Right forelimb (tissue), 1 donor: ENCODE measurements at places on chromosomes 13 and 19.

DNA sequence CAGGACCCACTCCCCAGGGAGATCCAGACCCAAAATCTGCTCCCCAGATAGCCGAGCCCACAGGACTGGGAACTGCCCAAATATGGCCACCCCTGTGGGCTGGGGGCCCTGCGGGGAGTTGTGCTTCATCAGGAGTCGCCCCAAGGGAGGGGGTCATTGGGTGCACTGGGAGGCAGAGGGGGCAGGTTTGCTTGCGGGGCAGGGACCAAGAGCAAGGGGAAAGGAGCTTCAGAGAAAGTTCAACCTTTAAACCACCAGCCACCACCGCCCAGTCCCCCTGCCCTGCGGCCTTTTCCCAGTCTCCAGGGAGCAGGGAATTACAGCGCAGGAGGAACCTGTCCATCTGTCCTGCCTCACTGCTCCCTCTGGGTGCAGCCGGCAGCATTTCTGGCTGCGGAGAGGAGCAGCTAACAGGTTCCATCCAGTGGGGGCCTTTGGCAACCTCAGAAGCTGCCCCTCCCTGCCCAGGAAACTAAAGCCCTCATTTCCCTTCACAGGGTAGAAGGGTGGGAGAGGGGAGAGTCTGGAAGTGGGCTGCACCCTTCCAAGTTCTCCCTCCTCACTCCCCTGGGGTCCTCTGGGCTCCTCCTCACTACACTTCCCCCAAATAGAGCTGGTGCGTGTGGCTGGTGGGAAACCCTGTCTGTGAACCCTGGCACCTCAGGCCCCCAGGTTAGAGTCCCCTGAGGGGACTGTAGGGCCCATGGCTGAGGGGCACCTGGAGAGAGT lies 13.8 kb upstream of the ASF1B start:
- DNase-seq, result no peak

GRCh38 chr13:73419186-73419585 lies 360.4 kb downstream of the KLF5 start:
- DNase-seq, result no peak

DNA sequence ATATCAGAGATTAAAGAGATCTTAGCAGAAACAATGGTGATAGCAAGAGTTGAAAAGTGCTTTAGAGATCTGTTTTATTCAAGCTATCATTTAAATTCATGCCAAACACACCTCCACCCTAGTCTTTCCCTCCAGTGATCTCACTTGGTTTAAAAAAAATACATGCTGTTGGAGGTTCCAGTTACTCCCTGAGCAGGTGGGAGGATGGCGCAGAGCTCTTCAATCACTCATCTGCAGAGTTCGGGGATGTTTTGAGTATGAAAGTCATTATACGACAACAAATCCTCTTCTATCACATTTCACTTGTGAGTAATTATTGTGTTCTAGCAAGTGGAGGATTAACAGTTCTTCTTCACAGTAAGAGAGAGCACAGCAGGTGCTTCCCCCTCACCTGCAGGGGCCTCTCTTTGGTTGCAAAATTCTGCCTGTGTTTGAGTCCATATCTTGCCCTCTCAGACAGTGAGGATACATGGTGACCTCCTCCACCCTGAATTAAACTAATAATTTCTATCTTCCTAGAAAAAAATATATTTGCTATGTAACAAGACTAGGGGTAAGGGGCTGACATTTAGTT lies 376.7 kb downstream of the LIG4 start:
- no peak for DNase-seq

- DNase-seq, result no peak
Observed at GRCh38 chr13:48783695-48784230, 130.0 kb downstream of the CYSLTR2 start.

- DNase-seq, result no peak
Observed at GRCh38 chr13:103222683-103223082, 156.5 kb upstream of the SLC10A2 start.

- no peak for DNase-seq
Observed at GRCh38 chr13:49238621-49239020, 9.1 kb upstream of the CDADC1 start.

DNA sequence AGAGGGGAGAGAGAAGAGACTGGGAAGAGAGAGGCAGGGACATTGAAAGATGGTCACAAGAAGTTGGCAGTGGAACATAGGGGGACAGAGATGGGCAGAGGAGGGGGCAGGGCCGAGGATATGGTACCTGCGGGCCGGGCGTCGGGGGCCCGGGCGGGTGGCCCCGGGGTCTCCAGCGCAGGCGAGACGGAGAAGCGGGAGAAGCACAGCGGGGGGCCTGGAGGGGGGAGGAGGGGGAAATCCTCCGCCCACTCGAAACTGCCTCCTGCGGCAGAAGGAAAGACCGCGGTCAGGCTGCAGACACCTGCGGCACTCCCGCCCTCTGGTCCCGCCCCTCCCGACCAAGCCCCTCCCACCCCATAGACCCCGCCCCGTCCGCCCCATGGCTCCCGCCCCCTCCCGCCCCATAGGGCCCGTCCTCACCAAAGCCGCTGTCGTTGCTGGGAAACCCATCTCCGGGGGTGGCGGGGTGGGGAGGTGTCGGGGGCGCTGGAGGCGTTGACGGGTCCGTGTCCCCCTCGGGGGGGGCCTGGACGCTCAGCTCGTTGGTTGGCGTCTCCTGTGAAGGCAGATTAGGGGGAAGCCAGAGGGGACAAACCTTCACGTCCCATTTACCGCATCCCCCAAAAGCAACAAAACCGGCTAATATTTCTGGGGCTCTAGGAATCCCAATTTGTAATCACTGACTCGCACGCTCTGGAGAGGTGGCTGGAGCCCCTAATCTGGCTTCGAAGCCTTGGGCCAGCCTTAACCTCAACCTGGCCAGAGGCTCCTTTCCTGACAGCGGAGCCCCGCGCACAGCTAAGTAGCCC lies 20.4 kb downstream of the LMTK3 start:
- no peak for DNase-seq

DNA sequence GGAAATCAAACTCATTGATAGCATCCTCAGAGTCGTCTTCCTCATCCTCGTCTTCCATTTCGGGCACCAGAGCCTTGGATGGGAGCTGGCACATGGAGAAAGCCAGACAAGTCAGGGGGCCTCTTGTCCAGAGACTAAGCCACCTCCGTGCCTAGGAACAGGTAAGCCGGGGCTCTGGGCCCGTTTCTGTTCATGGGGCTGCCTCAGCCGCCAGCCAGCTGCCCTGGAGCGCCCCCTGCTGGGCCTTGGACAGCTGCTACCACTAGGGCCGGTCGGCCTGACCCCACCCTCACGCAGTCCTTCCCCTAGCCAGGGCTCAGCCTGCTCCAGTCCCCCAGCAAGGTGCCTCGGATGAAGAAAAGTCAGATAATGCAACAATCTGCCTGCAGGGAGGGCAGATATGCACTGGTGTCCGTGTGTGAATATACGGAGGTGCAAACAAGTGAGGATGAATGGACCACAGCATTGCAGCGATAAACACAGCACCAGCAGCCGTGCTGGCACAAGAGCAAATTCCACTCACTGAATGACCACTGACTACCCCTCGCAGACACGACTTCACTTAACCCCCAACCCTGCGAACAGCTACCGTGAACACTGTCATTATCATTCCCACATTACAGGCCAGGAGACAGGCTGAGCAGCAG lies 11.9 kb upstream of the PRKD2 start:
- peak; percentile 78 for DNase-seq

- DNase-seq, result no peak
Observed at GRCh38 chr13:46184277-46184699, 2.3 kb upstream of the LCP1 start.

GRCh38 chr19:32555786-32556185 lies 25.2 kb upstream of the PDCD5 start:
- DNase-seq, result no peak

GRCh38 chr19:55345818-55346724 lies 6.4 kb downstream of the KMT5C start:
- DNase-seq, result peak; percentile 74

GRCh38 chr13:59178344-59178743 lies 985.4 kb downstream of the DIAPH3 start:
- DNase-seq, result no peak

GRCh38 chr13:88217372-88217771 lies 546.2 kb downstream of the SLITRK5 start:
- DNase-seq, result no peak

- DNase-seq, result peak; percentile 69
Observed at GRCh38 chr19:4278419-4279266, at the start of gene SHD. SHD (plus strand) TSS chr19:4279266; CDS start chr19:4280064, 798 bp downstream.

DNA sequence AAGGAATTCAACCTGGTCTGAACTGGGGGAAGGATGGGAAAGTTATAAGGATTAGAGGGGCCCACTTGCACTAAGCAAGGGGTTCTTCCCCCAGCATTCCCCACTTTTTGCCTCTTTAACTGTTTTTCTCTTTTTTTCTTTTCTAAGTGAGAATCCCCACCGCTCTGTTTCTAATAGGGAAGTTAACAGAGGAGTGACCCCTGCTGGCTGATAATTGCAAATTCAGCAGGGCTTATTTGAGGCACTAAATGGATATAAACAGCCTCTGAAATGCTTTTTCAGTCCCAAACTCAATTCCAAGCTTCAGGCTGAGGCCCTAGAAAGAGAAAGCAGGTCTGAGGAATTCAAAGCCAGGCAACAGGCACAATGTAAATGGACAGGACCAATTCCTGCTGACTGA lies 38.2 kb upstream of the CEACAM21 start:
- no peak for DNase-seq

GRCh38 chr13:68834375-68834774 lies 1273.3 kb upstream of the ATXN8OS start:
- no peak for DNase-seq

DNA sequence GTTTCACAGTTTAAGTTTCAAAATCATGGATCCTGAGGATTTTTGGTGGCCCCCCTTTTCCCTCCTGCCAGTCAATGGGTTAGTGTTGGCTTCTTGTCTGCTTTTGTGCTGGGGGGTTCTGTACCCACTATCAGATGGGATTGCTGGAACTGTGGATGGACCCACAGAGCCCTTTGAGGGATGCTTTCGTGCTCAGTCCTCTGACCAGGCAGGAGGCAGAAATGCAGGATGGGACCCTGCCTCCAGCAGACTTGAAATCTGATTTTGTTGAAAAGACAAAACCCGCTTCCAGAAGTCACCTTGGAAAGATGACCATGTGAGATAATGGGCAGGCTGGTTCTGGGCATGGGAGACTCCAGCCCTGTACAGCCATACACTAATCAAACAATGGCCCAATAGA lies 408.9 kb downstream of the ZNF536 start:
- no peak for DNase-seq

- DNase-seq, result no peak
Observed at GRCh38 chr13:50783717-50784290, 59.7 kb downstream of the DLEU7 start.

GRCh38 chr19:58296104-58296503 lies 9.1 kb upstream of the ERVK3-1 start:
- DNase-seq, result no peak

- DNase-seq, result peak; percentile 78
Observed at GRCh38 chr19:45059258-45059965, 16.9 kb downstream of the ZNF296 start.
